ENCODE measurements at places on chromosomes 5 and 9.

- no peak for DNase-seq
These were observed 1.4 kb upstream of the KIF12 start for GRCh38 chr9:114100536-114100935.

DNA sequence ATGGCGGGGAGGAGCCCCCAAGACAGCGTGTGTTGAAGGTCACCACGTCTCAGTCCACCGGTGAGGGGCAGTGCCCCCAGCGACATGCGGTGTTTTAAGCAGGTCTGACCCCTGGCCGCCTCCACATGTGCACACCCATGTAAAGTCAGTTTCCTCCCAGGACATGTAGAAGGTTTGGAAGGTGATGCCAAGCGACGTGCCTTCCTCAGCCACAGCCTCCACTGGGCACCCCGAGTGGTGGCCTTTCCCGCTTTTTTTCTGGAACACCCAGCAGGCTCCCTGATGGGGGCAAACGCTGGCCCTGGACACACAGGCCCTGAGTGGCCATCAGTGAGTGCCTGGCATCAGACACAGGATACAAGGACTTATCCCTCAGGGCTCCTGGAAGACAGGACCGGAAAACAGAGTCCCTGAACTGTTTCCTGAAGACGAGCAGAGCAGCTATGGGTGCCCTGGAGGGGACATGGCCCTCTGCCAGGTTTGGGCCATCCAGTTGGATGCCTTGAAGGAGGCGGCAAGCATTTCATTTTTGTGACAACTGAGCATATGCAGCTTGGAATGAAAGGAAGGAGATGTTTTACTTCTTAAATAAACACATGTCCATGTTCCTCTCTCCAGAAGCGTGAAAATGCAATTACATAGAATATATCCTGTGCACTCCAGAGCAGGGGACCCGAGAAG, 275.8 kb upstream of the IRX2 start:
- DNase-seq: no peak

DNA sequence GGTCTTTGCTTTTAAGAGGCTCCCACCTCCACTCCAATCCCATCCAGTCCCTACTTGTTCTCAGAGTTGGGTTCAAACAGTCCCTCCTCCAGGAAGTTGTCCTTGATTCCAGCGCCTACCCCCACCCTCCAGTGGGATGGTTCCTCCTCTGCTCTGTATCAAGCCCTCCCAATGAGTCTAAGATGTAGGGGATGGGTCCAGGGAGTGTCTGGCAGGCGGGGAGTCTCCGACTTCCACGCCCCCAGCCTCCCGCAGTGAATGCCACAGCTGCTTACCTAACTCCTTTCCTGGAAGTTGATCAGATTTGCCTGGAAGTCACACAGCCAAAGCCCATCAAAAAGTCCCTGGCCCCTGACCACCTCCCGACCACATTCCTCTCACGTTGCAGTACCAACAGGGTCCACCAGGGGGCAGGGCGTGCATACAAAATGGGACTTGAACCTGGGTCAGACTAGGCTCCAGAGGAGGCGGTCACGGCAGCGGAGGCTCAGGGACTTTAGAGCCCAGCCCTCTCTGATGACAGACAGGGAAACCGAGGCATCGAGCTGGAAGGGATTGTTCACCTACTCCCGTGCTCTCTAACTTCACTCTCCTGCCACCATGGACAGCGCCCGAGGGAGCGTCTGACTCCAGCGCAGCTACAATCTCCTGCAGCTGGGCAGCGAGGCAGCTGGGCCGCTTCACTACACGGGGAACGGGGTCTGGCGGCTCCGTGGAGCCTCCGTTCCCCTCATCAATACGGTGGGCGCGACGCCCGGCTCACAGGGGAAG, 25.0 kb upstream of the TDRD7 start:
- peak; percentile 81 for DNase-seq

- DNase-seq: no peak
These were observed 13.5 kb downstream of the SRFBP1 start for GRCh38 chr5:121975294-121975693.

- DNase-seq: no peak
These were observed 27.8 kb downstream of the RALGPS1 start for GRCh38 chr9:126942399-126942798.

GRCh38 chr9:112174222-112174964, 704 bp downstream of the SUSD1 start:
- DNase-seq: peak; percentile 70

GRCh38 chr5:122713041-122713440, 61.8 kb upstream of the SNX2 start:
- no peak for DNase-seq

DNA sequence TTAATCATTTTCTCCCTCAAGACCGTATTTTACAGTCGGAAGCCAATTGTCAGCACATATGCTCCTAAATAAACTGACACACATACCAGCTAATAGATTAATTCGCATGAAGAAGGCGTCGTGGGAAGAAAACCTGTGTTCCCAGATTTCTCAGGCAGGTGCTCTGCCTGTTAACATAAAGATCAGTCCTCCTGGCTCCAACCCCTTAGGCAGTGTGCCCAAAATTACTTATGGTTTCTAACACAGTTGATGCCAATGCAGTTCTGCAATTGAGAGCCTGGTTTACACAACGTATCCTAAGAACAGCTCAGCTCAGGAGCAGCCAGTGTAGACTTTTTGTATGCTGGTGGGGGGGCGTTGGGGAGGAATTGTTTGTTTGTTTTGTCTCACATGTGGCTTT, 208.3 kb downstream of the ENC1 start:
- no peak for DNase-seq

- no peak for DNase-seq
These were observed 527.8 kb downstream of the MTRR start for GRCh38 chr5:8396756-8397155.

Measured in adipocyte (in vitro differentiated cells).